ENCODE measurements at places on chromosomes 11 and 22.

- DNase-seq, result no peak
These were observed 37.9 kb downstream of the CELF1 start for GRCh38 chr11:47514825-47515647.

- DNase-seq, result peak; percentile 32
These were observed 42.2 kb upstream of the FAM181B start for GRCh38 chr11:82775736-82776346.

GRCh38 chr11:97979741-97980140, 1041.0 kb upstream of the CNTN5 start:
- no peak for DNase-seq

GRCh38 chr11:43837879-43838278, 42.8 kb upstream of the ALKBH3 start:
- DNase-seq, result no peak

DNA sequence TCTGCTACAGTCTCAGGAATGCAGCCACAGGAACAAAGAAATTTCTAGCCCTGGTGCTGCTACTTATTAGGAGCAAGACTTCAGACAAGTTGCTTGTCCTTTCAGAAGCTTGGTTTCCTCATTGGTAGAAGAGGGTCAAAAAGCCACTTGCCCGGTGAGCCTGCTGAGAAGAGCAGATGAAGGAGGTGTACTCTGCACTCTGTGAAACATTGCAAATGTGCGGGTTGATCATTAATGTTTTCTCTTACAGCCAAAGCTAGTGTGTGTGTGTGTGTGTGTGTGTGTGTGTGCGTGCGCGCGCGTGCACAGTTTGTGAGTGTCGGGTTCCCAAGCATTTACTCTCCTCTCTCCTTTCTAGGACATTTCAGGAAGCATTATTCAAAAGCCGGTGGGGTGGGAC, 86.3 kb upstream of the NNMT start:
- DNase-seq, result no peak

GRCh38 chr11:111384494-111384893, 5.4 kb upstream of the POU2AF1 start:
- no peak for DNase-seq

DNA sequence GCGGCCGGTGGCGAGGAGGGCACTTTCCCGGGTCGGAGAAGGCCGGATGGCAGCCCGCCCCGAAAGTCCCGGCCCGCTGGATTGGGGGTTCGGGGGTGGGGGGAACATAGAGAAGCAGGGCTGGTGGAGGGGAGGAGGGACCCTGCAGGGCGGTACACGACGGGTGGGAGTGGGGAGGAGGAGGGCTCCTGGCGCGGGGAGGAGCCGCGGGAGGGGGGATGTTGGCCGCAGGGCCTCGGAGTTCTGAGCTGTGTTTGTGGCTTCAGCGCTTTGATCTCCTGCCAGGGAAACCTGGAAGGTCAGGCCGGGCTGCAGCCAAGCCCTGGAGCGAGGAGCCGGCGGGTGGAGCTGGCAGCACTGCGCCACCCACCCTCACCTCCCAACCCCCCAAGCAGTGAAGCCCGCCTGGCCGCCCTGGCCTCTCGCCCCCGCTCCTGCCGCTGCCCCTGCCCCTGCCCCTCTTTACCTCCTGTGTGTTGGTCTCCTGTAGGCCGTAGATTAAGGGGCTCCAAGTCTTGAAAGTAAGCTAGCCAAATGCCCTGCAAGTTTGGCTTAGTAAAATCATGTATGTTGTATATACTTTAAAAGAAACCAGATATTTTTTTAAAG, 30.9 kb downstream of the C22orf31 start:
- peak; percentile 43 for DNase-seq

GRCh38 chr22:28911777-28912669, 28.7 kb downstream of the ZNRF3 start:
- no peak for DNase-seq

GRCh38 chr22:28951969-28952521, 68.7 kb downstream of the ZNRF3 start:
- DNase-seq, result no peak

DNA sequence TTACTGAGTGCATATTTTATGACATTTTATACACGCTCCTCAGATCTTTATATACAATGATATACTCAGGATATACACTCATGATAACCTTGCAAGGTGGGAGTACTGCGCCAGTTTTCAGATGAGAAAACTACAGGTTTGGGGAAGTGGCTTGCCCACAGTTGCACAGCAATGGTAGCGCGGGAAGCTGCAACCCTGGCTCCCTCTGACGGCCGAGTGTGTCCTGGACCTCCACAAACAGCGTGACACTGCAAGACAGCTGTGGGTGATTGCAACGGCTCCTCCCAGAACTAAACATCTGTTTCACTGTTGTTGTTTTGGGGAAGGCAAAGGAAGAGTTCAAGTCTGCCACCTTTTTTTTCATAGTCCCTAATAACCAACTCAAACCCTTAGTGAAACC, 47.0 kb downstream of the PACSIN2 start:
- no peak for DNase-seq

GRCh38 chr11:67356864-67357561, 3.7 kb upstream of the POLD4 start:
- peak; percentile 90 for DNase-seq

DNA sequence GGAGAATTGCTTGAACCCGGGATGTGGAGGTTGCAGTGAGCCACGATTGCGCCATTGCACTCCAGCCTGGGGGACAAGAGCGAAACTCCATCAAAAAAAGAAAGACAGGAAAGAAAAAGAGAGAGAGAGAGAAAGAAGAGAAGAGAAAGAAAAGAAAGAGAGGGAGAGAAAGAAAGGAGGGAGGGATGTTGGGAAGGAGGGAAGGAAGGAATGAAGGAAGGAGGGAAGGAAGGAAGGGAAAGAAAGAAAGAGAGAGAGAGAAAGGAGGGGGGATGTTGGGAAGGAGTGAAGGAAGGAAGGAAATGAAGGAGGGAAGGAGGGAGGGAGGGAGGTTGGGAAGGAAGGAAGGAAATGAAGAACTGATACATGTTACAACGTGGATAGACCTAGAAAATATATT, 12.3 kb upstream of the SPINDOC start:
- no peak for DNase-seq
